ENCODE measurements at places on chromosomes 6 and 20.

- peak; percentile 57 for DNase-seq
Measured at GRCh38 chr6:44655412-44656342, 268.2 kb downstream of the CDC5L start.

DNA sequence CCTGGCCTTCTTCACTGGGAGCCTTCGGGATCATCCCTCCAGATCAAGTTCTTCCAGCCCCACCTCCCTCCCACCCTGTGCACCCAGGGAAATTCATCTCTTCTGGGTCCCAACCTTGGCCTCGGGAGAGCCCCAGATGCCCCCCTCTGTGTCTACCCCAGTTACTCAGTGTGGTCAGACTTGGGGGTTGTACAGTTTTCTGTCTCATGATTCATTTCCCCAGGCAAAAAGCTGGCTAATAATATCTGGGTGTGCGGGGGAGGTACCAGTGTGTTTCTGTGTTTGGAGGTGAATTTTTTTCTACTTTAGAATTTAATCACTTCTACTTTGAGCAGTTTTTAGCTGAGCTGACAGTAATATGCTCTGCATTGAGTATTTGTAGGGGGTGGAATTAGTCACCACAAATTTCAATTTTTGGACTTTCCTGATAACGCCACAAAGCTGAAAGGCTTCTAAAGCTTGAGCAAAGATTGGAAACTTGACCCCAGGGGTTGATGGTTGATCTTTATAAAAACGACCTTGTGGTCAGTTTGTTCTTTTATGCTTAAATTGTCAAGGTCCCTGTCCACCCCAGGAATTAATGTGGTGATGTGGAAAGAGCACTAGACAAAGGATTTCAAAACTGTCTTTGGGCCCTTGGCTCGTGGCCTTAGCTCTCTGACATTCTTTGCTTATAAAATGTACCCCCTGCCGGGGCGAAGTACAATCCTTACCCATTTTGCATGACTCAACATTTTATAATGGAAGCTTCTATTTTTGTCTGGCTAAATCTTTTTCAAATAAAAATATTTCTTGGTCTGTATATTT, 284.7 kb upstream of the TAB2 start:
- peak; percentile 10 for DNase-seq

DNA sequence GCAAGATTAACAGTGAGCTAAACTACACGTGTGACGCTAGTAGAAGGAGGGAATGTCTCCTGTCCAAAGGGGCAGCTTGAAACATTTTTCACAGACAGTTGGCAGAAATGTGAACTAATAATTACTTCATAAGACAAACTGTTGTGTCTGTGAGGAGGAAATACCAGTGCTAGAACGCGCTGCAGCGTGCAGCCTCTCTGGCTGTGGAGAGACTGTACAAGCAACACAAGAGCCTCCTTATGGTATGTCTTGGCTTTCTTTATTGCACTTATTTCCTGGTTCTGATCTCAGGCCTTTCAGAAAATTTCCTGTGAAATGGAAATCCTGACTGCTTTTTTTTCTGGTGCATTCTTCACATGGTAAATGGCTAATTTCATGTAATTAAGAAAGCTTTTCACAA, 25.3 kb upstream of the TIAM2 start:
- DNase-seq = no peak

DNA sequence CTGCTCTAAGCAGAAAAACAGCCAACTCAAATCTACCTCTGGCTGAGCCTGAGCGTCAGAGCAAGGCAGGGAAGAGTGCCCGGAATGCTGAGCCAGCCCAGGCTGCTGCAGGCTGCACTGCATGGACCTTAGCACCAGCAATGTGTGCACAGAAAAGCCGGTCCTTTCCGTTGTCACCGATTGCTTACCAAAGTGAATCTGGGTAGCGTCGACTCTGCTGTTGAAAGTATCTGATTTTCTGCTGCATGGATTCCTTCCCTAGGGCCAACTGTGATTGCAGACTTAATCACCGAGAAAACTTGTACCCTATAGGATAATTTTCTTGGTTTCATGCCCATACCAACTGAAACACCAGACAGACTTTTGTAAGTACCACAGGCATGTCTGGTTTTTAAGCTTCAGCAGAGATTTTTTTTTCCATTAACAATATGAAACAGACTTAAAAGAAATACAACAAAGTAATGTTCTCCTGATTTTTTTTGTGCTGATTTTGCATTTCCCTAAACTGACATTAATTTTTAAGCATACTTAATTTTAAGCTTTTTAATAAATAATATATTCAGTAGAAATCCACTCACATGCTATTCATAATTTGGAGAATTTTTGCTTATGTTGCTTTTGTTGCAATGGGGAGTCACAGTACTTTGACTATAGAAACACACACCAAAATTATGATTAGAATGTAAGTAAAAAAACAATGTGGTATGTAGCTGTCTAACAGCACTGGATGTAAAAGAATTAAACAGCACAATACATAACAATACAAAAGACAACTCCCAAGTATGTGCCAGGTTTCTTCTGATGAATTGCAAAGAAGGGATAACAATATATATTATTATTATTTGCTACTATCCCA, 218.0 kb downstream of the THBS2 start:
- DNase-seq = no peak

DNA sequence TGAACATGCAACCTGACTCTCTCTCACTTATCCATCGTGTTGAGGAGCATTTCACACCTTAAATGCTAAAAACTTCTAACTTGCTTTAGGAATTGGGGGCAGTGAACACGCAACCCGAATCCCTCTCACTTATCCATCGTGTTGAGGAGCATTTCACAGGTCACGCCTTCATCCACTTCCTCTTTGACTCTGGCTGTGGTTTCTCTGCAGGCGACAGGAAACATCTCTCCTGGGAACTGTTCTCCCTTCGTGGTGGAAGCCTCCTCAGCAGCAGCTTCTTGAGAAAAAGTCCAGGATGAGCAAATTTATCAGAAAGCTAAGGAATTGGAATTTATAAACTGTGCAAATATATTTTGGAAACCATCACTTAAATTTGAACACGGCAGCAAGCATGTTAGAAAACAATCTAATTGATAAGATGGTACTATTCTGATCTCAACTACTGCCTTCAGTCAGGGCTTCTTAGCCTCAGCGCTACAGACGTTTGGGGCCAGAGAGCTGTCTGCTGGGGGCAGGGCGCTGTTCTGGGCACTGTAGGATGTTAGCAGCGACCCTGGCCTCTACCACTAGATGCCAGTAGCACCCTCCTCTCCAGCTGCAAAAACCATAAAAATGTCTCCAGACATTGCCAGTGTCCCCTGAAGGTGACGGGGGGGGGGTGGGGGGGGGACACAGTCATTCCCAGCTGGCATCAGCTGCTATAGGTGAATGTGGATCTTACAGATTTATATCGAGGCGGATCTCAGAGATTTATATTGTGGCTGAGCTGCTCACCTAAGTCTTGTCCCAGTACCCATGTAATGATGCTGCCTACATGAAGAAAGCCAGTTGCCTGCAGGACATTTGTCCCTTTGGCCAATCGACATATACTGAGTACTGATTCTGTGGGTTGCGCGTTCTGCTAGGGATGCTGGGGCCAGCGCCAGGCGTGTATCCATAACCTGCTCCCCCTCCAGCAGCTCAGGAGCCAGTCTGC, 26.2 kb downstream of the CTCFL start:
- DNase-seq = peak; percentile 65

- DNase-seq = no peak
Measured at GRCh38 chr6:136613477-136613876, 63.3 kb upstream of the MAP7 start.

DNA sequence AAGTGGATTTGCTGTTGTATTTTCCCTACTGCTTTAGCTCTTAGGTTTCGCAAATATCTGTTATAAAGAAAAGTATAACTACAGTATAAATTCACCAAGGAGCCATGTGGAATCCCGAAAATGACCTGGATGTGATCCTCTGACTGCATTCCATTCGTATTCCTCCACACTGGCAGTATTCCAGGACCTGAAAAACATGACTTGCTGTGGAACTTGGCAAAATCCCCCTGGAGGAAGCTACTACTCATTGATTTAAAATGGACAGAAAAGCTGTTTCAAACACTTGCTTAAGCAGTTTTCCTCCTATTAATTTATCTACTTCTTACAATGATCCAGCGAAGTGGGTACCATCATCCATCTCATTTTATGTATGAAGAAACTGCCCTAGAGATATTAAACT, 13.3 kb upstream of the ENPP5 start:
- DNase-seq = no peak

- DNase-seq = peak; percentile 68
Measured at GRCh38 chr20:17898548-17898994, 70.0 kb downstream of the SNX5 start.

GRCh38 chr20:56827763-56828162, 198.7 kb downstream of the TFAP2C start:
- no peak for DNase-seq

- no peak for DNase-seq
Measured at GRCh38 chr6:14159090-14159489, 41.5 kb downstream of the CD83 start.

- no peak for DNase-seq
Measured at GRCh38 chr20:8425802-8426201, 293.7 kb downstream of the PLCB1 start.

DNA sequence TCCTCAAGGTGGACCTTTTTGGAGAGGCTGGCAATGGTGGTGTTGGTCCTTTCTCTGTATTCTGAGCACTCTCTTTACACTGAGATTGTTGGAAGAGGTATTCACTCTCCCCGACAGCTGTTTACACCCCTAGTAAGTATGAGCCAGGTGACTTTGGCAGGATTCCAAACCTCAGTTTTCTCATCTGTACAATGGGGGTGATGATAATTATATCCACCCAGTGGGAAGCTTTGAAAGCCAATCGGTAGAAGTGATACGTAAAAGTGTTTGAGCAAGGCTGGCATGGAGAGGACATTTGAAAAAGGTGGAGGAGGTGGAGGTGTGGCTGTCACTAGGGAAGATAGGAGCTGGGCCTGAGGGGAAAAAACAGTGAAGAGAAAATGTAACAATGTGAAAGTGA, 35.5 kb downstream of the ISM1 start:
- no peak for DNase-seq

DNA sequence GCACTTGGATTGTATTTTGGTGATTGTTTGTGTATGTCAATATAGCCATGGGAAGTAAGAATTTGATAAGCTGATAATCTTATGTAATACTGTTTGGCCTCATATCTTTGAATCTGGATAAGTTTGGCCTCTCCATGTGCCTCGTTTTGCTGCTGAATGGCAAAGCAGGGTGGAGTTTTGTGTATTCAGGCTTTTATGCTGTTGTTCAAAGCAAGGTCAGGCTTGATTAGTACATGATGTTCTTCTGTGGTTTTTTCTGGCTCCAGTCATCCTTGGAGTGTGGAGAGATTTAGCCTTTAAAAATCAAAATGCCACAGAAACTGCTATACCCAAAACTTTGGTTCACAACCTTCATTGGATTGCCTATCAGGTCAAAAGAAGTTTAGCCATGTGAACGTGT, 728.9 kb upstream of the GJE1 start:
- DNase-seq = no peak

DNA sequence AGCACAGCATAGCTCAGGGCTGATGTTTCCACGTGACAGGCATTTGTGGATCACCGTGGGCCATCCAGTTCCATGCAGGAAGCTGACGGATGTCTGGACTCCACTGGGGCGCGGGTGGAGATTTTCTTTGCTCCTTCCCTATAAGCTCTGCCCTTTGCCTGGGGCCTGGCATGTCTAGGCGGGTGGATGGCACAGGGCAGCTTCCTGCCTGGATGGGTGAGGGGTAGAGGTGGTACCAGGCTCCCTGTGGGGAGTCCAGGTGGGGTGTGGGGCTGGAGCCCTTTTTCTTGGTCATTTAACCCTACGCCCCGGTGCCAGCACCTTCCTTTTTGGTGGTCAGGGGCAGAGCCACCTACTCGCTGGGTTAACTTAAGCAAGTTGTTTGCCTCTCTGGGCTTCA, 10.4 kb downstream of the FAM110A start:
- no peak for DNase-seq

DNA sequence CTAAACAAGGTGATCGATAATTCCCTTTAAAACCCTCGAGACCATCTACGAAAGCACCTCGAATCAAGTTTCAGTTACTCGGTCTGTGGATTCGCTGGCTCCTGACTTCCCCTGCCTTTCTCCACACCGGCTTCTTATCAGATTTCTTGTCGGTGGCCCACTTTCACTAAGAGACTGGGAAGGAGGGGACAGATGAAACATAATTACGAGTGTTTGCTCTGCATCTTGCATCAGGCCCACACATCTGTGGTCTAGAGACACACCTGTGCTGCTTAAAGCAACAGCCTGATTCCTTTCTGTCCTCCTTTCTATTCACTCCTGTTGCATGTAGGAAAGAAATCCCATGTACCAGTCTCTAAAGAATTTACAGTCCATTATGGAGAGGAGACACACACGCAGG, 37.7 kb downstream of the INSM1 start:
- DNase-seq = no peak

DNA sequence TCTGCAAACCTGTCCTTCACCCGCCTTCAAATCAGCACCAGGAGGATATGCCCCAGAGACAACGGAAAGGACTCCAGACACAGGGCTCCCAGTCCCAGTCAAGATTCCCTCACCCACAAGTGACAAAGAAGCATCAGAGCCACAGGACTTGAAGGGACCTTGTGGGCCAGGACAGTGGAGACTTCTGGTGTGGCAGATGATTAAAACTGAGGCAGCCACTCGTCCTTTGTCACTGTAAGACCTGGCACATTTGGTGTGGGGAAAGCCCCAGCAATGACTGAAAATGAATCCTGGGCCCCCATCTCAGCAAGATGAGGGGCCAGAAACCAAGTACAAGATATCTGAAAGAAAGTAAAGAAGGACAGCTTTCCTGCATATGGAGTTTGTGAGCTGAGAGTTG, 15.6 kb upstream of the GMPR start:
- no peak for DNase-seq

DNA sequence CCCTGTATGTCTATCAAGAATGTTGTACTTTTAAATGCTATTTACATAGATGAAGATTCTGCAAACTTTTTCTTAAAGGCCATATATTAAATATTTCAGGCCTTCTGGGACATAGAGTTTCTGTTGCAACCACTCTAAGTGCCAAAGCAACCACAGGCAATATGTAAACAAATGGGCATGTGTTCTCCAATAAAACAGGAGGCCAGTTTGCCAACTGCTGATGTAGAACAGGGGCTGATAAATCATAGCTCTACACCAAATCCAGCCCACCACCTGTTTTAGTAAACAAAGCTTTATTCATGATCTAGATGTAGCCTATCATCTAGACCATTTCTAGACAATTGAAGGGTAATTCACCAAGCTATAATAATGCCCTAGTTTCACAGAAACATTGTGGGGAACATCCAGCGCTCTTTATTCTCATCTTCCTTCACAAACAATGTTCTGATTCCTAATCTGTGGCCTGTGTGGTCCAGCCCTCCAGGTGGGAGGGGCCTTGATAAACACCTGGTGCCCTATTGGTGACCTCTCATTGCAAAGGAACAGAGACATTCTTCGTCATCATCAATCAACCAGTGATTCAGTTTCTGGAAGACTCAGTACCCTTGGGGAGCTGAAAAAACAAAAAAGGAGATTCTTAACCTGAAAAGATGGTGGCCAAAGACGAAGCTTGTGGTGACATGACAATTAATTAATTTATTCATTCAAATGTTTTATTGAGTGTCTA, 80.2 kb downstream of the PREP start:
- DNase-seq = no peak

DNA sequence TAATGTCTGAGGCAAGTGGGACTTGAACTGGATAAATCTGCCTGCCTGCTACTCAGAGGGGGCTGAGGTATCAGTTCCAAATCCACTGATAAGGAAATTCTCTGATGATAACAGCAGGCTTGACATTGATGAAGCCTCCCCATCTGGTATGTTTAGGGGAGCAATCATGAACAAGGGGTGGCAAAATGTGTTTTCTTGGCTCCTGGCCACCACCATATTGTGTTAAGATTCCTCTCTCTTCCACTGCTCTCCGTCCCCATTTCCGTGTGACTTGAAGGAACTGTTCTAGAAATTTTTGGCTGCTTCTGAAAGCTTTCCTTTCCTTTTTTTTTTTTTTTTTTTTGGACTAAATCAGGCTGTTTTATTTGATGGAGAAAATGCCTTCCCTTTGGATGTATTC, 335.3 kb upstream of the NRSN1 start:
- no peak for DNase-seq

All from hematopoietic multipotent progenitor cell treated with erythropoietin and hydrocortisone succinate and interleukin-3 and kit ligand, for 8 days (in vitro differentiated cells).